ENCODE measurements at places on chromosomes 5 and 9. TPM values are rescaled to one million over a fixed set of nuclear protein-coding genes. Genes with fewer than 3 reads are reported as not detected.

Gene ACTBL2
- total RNA-seq = not detected

GRCh38 chr5:104540448-104540847 lies 977.9 kb upstream of the NUDT12 start:
- no peaks in the 10 kb centered on the region for H3K4me1 ChIP-seq
- H3K27me3 ChIP-seq = no peaks in the 10 kb centered on the region
- DNase-seq = no peak
- no peak overlapping the region for H3K4me3 ChIP-seq
- H3K36me3 ChIP-seq = no peaks in the 10 kb centered on the region

DNA sequence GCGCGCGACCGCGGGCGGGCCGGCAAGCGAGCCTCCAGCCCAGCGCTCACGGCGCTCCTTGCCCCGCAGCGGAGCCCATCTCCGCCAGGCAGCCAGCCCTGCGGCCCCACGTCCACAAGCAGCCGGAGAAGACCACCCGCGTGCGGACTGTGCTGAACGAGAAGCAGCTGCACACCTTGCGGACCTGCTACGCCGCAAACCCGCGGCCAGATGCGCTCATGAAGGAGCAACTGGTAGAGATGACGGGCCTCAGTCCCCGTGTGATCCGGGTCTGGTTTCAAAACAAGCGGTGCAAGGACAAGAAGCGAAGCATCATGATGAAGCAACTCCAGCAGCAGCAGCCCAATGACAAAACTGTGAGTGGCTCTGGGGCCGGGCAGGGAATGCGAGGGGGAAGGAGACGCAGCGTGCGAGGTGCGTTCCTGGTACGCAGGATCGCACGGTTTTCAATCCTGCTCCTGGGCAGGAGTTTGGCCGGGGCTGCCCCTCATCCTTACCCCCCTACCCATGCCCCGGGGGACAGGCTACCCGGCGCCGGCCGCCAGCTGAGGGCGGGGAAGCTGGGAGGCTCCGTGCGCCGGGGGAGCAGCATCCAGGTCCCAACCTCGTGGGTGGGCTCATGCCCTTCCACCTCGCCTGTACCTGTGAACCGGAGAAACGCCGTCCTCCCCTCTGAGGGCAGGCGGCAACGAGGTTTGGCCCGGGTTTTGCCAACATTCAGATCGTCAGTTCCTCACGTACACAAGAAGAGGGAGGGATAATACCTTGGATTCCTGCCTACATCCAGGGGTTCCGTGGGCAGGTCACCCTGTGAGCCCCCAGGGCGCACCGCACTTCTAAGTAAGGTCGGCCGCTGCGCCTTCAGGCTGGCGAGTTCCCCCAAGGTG lies 6.6 kb downstream of the ISL1 start:
- H3K4me3 ChIP-seq = peak overlapping the region; percentile 75
- no peak overlapping the region for H3K27ac ChIP-seq
- peak; percentile 85 for DNase-seq
- peaks cover 97% of the 10 kb centered on the region for H3K27me3 ChIP-seq
- peaks cover 23% of the 10 kb centered on the region for H3K4me1 ChIP-seq

GRCh38 chr5:132057498-132058255 lies 2.8 kb upstream of the IL3 start:
- H3K27ac ChIP-seq = no peak overlapping the region
- DNase-seq = peak; percentile 24
- no peaks in the 10 kb centered on the region for H3K27me3 ChIP-seq
- no peak overlapping the region for H3K4me3 ChIP-seq
- H3K4me1 ChIP-seq = no peaks in the 10 kb centered on the region

GRCh38 chr9:137110147-137110910 lies 4.2 kb downstream of the DPP7 start:
- H3K27me3 ChIP-seq = peaks cover 18% of the 10 kb centered on the region
- DNase-seq = no peak
- no peak overlapping the region for H3K27ac ChIP-seq
- H3K36me3 ChIP-seq = no peaks in the 10 kb centered on the region
- H3K4me3 ChIP-seq = no peak overlapping the region

DNA sequence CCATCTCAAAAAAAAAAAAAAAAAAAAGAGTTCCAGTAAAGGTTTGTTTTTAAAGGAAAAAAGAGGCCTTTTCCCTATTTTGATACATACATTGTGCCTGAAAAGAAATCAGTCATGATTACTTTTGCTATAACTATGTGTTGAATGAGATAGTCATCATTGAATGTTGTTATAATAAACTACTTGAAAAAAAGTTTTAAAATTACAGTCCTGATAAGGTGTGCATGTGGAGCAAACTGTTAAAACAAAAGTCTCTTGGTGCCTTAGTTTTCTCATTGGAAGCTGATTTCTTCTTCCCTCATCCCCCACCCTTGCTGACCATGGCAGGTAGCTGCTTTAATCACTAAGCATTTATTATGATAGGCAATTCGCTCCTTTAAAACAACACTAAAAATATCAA lies 172.3 kb upstream of the TBCA start:
- peaks cover 8% of the 10 kb centered on the region for H3K27me3 ChIP-seq
- no peaks in the 10 kb centered on the region for H3K4me1 ChIP-seq
- no peak overlapping the region for H3K4me3 ChIP-seq
- DNase-seq = no peak
- no peaks in the 10 kb centered on the region for H3K36me3 ChIP-seq

DNA sequence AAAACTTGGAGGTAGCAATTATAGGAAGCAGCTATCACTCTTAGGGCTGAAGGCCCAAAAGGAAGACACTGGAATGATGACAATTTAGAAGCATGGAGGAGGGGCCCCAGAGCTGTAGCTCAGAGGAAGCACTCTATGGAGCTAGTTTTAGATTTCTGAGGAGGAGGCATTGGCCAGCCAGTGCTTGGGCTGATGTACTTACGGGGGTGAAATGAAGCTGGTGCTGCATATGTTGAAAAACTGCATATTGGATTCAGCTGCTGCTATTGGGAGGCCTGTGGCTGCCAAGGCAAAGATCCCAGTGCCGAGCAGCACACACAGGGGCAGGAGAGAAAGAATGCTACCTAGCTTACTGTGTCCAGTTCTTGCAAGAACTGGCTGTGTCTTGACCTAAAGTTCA lies 53.9 kb upstream of the HMHB1 start:
- no peaks in the 10 kb centered on the region for H3K36me3 ChIP-seq
- no peaks in the 10 kb centered on the region for H3K4me1 ChIP-seq
- DNase-seq = no peak
- no peak overlapping the region for H3K27ac ChIP-seq
- no peak overlapping the region for H3K4me3 ChIP-seq

GRCh38 chr9:20048985-20049384 lies 260.1 kb upstream of the SLC24A2 start:
- H3K4me1 ChIP-seq = no peaks in the 10 kb centered on the region
- no peak overlapping the region for H3K4me3 ChIP-seq
- H3K27me3 ChIP-seq = peaks cover 46% of the 10 kb centered on the region
- DNase-seq = no peak
- no peaks in the 10 kb centered on the region for H3K36me3 ChIP-seq
- no peak overlapping the region for H3K27ac ChIP-seq

- H3K27ac ChIP-seq = no peak overlapping the region
- no peak for DNase-seq
- H3K36me3 ChIP-seq = no peaks in the 10 kb centered on the region
- no peaks in the 10 kb centered on the region for H3K27me3 ChIP-seq
- H3K4me3 ChIP-seq = no peak overlapping the region
- peaks cover 3% of the 10 kb centered on the region for H3K4me1 ChIP-seq
Observed at GRCh38 chr9:16627967-16628366, 242.5 kb downstream of the BNC2 start.

Data from endodermal cell (in vitro differentiated cells).